T1000 (cell line): ENCODE measurements at places on chromosomes 12 and 14.

DNA sequence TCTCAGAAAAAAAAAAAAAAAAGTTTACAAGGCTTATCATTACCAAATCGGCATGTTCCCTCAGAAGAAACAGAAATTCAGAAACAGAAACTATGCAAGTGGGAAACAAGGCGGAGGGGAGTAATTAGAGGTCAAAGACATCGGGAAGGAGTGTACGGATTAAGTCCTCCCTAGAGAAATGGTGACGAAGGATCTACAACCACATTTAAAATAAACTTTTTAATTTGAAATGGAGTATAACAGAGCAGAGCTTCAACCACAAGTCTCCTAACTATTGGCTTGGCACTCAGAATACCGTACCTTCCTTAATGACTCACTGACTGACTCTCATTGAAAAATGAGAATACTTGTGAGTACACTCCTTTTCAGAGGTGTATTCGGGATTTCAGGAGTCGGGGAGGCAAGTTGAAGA lies 908 bp downstream of the ENTPD5 start:
- DNase-seq: peak; percentile 22

DNA sequence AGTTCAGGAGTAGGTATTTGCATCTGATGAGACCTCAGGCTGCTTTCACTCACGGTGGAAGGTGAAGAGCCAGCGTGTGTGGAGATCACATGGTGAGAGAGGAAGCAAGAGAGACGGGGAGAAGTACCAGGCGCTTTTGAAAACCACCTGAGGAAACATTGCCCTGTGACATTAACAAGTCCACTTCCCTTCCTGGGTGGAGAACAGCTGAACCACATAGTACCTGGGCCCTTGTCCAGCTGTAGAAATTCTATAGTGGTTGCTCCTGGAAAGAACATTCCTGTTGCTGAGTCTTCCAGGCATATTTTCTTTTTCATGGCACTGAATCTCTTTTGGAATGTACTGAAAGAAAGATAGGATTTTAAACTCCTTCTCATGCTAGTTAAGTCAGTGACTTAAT lies 87.3 kb upstream of the RIN3 start:
- DNase-seq: no peak

DNA sequence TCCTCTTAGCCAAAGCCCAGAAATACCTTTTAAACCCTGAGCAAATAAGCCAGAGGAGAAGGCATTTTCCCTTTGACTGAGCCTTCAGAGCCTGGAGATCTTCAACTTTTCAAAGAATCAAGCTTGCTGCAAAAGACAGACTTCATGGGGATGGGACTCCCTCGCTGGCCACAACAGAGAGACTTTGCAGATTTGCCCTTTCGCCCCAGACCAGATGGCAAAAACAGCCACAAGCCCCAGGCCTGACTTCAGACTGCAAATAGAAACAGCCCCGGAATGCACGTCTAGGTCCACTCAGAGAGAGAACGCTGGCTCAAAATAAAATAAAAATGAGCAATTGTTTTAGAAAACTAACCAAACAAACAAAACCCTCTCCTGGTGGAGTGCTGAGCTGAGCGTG lies 114.6 kb upstream of the MED13L start:
- no peak for DNase-seq

- no peak for DNase-seq
Measured at GRCh38 chr12:62335796-62336195, 75.6 kb downstream of the USP15 start.

- DNase-seq: no peak
Measured at GRCh38 chr14:90867501-90867900, 51.3 kb upstream of the TTC7B start.
